Renal pelvis (tissue), 12 donors: ENCODE measurements at places on chromosomes 4 and X.

DNA sequence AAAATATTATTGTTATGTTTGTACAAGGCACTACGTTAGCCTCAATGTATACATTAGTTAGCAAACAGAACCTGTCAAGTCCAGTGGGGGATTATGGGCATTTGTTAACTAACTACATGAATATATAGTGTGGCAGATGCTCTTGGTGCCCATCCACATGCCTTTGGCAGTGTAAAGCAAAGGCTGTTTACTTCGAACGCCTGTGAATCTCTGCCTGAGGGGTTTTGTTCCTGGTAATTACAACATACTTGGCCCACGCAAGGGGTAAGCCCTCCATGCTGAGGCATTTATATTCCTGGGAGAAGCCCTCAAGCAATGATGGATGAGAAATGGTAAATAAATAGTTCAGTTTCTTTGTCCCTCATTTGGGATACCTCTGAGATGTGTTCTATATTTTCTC, 119.7 kb downstream of the IL1RAPL1 start:
- DNase-seq = no peak

- DNase-seq = no peak
Measured at GRCh38 chrX:65509400-65509799, 25.2 kb downstream of the LAS1L start.

- no peak for DNase-seq
Measured at GRCh38 chr4:182427554-182427953, 184.4 kb downstream of the TENM3 start.

DNA sequence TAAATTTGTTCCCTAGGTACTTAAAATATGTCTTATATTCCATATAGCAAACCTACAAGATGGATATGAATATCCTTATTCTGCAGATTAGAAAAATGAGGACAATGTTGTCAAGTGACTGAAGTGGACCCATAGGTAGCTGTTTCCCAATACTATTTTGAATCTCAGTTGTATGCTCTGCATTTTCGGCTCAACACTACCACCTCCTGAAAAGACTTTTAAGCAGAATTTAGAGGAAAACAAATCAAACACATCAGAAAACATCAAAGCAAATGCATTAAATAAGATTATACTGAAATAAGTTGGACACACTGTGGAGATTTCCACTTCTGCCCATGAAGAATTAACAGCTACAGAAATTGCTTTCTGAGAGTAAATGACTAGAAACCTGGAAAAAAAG, 488.7 kb downstream of the TRIML1 start:
- no peak for DNase-seq

- no peak for DNase-seq
Measured at GRCh38 chr4:120753854-120754253, 168.7 kb downstream of the PRDM5 start.

DNA sequence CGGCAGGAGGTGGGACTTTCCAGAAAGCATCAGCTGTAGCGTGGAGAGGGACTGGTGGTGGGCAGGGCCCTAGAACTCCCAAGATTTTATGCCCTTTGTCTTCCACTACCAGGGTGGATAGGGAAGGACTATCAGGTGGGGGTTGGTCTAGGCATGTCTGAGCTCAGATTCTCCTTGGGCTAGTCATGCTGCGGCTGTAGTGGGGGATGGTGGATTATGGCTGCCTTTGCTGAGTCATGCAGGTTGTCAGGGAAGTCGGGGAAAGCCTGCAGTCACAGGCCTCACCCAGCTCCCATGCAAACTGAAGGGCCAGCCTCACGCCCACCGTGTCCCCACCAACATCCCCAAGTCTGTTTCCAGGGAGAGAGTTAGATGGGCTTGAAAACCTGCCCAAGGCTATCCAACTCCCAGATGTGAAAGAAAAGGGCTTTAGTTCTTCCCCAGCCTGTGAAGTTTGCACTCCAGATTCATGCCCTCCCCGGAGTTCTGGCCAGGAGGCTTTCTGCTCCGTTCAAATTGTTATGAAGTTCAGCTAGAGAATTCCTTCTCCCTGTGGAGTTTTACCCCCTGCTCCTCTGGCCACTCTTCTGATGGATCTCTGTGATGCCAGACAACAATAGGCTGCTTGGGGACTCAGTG, 13.4 kb upstream of the MEPE start:
- no peak for DNase-seq

DNA sequence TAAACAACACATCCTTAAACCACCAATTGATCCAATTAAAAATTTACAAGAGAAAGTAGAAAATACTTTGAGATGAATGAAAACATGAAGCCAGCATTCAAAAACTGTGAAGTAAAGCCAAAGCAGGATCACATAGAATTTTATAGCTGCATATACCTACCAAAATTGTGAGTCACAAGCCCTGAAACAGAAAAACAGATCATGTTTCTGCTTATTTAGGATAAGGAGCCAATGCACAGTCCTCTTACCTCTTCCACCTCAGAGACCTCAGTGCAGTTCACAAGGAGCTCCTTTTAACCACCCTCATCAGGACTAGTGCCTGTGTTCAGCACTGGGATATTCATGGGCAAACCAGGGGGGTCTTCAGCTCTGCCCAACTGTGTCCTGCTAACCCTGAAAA, 386.7 kb downstream of the TECRL start:
- no peak for DNase-seq

- DNase-seq = no peak
Measured at GRCh38 chr4:76589402-76589801, 154.4 kb downstream of the SHROOM3 start.

DNA sequence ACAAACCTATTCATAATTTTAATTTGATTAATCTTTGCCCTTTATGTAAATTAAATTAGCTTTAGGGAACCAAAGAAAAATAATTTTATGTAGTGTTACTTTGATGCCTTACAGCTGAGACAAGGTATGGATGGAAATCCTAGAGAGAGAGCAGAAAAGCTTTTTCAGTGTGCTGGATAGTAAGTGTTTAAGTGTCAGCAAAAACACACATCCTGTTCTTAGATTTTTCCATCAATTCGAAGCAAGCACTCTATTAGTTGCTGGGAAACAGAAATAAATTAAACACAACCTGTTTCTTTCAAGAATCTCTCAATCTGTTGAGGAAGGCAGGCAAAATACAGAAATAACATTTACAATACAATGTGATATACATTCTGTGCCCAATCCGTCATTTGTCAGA, 327.8 kb downstream of the GALNTL6 start:
- DNase-seq = no peak

DNA sequence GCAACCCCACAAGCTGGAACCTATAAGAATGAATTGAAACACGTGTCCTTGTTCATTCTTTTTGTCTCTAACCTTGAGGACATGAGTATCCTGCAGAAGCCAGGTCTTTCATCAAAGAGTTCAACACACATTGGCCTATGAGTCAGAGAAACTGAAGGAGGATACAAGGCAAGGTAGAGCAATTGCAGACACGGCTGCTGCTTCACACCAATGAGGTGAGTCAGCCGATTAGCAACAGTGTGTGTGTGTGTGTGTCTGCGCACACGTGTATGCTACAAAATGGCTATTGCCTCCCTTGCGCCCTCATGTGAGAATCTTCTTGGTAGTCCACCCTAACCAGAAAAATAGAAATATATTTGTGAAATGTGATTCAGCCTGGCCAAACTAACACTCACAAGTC, 1477.7 kb upstream of the IGFBP7 start:
- DNase-seq = no peak

DNA sequence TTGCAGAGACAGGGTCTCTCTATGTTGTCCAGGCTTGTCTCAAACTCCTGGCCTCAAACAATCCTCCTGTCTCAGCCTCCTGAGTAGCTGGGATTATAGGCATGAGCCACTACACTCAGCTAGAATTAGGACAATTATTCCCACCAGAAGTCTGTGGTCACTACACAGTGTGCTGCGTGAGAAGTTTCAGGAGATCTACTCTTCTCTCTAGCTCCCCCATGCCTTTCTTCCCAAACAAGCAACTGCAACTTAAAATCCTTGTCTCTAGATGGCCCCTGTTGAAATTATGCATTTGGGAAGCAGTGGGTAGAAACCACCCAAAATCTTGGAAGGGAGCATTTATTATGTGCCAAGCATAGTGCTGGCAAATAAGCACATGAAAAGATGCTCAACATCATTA, 21.1 kb upstream of the MAP7D3 start:
- no peak for DNase-seq

DNA sequence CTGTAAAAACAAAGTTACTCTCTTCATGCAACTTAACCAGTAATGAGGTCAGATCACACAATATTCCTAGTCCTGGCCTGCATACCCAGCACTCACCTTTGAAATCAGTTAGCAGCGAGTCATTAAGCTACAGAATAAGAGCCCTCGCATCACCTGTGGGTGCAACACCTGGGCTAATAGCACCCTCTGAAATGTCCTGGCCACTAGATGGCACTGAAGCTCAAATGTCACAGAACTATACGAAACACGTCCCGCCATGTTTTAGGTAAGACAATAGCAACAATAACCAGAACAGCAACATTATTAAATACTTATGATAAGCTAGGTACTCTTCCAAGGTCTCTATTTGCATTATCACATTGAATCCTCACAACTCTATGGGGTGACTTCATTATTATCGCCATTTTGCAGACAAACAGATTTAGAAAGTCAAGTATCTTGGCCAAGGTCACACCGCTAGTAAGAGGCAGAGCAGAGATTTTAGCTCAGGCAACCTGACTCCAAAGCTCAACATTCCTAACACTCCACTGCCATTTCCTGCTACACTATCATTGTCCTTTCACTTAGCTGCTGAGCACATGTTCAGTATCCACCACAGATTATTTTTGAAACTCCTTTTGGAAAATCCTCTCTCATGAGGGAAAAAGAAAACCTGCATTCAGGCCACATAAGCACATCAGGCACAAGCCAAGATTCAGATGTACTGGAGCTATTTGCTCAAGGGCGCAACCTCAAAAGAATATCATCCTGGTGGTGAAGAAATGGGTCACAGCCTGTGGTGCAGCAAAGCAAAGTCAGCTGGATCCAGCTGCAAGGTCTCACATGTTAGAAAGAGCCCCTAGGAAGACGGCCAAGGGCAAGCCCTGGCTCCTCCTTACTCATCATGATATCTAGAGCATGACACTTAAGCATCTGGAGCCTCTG, 59.5 kb upstream of the KDR start:
- DNase-seq = no peak

GRCh38 chr4:22428441-22428840, 87.4 kb downstream of the ADGRA3 start:
- no peak for DNase-seq

- no peak for DNase-seq
Measured at GRCh38 chr4:93740890-93741289, 87.7 kb upstream of the ATOH1 start.
